Kidney (tissue), 22 donors: ENCODE measurements at places on chromosomes 16 and 17. TPM values are rescaled to one million over a fixed set of nuclear protein-coding genes. Genes with fewer than 3 reads are reported as not detected.

DNA sequence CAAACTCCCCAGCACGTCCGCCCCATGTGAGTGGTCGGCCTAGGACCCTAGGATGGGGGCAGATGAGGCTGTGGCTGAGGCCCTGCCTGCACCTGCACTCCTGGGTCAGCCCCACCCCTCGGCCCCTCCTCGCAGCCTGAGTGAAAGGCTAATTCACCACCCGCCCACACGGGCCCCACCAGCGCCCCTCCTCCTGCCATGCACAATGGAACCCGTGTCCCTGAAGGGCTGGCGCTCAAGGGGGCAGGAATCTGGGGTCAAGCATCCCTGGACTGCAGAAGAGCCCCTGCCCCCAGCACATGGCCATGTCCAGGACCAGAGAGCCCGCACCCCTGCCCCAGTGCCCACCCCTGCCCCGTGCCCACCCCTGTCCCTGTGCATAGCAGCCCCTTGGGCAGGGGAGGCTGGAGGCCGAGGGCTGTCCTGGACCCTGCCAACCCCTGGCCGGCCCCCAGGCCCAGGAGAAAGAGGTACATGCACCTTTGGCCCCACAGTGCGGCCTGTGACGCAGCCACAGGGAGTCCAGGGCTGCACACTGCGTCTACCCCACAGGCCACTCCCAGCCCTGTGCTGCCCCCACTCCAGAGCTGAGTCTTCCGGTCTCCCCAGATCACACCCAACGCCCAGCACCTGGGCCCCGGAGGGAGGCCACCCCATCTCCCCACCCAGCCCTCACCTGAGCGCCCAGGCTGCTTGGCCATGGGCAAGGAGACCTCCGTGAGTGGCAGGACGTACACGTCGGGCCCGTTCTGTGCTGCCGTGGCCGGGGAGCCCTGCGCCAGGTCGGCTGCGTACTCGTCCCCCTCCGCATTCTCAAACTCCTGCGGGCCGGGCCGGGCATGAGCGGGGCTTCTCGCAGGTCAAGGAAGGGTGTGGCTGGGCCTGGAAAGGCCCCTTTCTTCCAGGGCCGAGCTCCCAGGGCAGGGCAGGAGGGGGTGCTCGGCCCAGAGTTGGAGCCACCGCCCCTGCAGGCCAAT lies 34.6 kb upstream of the PVALEF start:
- DNase-seq: no peak

KRT28 gene
- not detected for total RNA-seq

GRCh38 chr16:88854306-88855111 lies 2.2 kb downstream of the GALNS start:
- DNase-seq: no peak

SLC5A10 gene
- 9.7 TPM for total RNA-seq

CLDN9 gene
- total RNA-seq: 0.60 TPM

MEIOC gene
- 0.28 TPM for total RNA-seq

DNA sequence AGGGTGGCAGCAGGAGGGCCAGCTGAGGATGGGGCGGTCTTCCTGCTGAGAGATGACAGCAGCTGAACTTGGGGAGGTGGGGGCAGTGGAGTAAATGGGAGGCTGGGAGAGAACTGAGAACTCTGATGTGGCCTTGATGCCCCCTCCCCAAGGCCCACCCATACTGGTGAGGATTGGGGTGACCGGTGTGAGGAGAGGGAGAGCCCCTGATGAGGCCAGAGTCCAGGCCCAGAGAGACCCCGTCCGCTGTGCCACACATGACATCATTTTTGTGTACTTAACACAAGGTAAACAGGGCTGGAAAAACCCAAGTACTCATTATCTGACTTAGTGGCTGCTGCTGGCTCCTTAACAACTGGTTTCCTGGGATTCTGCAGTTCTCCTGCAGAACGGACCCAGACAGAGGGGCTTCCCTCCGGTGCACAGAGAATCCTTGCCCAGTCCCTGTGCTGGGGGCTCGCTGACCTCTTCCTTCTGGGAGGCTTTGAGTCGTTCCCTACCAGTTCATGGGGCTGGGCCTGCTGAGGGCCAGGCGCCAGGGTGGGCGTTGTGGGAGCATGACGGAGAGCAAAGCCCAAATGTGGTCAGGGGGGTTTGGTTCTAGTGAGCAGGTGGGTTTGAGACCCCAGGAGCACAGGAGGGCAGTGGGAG lies 207.6 kb downstream of the RAB11FIP4 start:
- no peak for DNase-seq

RGS9 gene
- total RNA-seq: 4.2 TPM

DNA sequence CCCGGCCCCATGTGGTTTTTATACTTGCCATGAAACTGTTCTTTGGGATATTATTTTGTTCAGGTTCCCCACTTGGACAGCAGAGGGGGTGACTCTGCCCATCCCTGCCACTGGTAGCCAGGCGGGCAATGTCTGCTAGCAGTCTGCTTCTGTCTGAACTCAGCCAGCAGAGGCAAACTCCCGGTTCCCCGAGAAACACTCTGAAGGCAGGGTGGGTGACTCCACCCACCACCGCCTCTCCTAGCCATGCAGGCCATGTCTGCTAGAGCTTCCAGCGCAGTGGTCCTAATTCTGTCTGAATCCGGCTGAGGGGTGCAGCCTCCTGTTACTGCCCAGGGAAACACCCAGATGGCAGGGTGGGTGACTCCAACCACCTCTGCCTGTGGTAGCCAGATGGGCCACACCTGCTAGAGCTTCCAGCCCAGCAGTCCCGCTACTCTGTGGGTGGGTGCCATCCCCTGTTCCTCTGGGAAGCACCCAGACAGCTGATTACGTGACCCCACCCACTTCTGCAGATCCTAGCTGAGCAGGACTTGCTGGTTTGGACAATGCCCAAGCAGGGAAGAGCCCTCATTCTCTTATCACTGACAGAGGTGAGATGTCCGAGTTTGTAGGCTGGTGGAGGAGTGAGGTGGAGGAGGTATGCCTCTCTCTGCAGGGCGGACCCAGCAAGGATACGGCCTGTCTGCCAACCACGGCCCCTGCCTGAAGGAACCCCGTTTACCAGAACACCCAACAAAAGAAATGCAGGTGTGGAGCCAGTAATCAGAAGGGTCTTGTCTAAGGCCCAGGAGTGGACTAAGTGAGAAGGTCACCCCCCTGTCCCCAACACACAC lies 22.4 kb downstream of the NLRP1 start:
- no peak for DNase-seq

- no peak for DNase-seq
Observed at GRCh38 chr16:60214311-60214710, 1480.2 kb upstream of the GOT2 start.

DNA sequence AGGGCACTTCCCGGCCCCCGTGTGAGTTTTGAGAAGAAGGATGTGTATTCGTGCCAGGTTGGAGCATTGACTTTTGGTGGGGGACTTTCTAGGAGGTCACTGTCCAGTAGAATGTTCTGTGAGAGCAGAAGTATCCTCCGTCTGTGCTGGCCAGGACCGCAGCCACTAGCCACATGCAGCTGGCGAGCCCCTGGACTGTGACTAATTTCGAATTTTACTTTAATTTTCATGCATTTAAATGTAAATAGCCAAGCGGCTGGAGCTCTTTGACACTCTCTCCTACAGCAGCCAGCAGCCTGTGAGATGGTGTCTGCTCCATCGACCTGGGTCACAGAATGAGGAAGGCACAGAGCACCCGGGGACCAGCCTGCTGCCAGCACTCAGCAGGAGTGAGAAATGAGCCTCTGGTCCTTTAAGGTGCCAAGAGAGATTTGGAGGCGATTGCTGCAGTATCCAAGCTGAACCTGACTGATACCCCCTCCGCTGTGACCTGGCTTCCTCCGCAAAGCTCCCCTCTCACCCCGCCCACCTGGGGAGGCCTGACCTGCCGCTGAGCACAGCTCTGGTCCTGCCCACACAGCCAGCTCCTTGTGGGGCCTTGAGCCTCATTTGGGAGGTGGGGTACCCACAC lies 7.8 kb downstream of the ATP2A3 start:
- no peak for DNase-seq

DNA sequence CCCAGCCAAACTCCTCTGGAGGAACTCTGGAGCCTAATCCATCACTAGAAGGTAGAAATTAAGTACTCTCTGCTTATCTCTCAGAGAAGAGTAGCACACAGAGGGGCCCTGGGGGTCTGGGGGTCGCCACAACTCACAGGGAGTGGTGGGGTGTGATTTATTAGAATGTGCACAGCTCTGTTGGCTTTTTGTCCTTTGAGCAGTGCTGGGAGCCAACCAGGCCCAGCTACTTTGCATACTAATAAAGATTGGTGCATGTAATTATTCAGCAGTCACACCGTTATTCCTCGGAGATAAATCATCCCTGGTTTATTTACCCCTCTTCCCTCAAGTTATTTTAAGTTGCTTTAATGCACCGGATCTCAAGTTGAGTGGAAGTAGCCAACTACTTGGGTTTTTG lies 606.7 kb upstream of the EEF2KMT start:
- DNase-seq: no peak

GRCh38 chr16:259814-260253 lies 15.9 kb downstream of the RGS11 start:
- no peak for DNase-seq

DNA sequence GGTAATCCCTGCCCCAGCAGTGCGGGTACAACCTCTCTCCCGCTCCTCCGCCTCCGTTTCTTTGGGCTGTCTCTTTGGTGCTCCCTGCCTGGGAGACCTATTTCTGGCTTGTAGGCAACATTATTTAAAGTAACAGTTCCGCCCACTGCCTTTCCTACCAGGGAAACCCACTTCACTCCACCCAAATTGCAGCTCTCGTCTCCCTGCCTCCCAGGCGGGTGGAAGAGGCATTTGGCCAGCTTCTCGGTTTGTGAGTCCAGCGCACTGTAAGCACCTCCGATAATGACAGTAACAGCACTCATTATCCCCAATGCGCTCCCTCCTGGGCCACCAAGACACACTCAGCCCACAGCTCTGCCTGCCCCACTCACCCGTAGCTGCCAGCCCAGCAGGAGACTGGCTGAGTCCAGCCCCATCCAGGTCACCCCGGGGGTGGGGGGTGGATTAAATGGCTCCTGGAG lies 165.1 kb upstream of the CDC42EP4 start:
- DNase-seq: peak; percentile 63

GRCh38 chr17:1002771-1003555 lies 6.0 kb downstream of the TIMM22 start:
- no peak for DNase-seq

DNA sequence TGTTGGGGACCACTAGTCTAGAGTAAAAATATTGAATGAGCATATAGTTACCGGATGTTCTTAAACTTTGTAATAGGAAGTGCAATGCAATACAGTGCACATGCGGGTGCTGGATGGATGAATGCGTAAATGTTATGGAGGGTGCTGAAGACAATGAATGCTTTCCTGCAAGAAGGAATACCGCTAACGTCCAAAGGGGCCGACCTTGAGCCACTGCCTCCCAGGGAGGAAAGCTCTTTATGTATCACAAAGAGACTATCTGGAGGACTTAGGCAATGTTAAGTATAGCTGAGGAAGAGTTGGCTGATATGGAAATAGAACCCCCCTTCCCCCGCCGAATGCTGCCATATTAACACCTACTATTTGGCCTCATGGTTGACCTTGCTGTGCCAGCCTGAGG lies 27.5 kb upstream of the SHCBP1 start:
- DNase-seq: no peak

DNA sequence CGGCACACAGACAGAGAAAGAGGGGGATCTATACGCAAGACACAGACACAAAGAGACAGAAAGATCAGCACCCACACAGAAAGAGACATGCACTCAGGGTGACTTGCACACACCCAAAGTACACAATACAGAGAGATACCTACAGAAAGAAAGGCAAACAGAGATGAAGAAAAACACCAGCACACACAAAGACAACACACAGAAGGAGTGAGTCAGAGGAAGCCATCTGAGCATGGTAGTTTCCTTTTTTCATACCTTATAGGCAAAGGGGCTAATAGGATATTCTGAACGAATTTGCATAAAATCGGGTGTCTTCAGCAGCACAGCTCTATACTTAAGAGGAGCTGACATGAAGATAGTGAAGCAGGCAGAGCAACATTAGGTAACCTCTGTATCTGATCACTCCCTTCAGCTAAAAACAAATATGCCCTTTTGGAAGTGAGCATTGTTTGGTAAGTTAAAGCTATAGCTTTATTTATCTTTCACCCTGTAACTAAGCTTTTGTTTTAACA lies 198.6 kb downstream of the AATF start:
- DNase-seq: no peak

KRTAP4-4 gene
- not detected for total RNA-seq

CCDC78 gene
- total RNA-seq: 2.6 TPM

GRCh38 chr16:3819746-3820724 lies 60.5 kb downstream of the CREBBP start:
- no peak for DNase-seq

- no peak for DNase-seq
Observed at GRCh38 chr17:69350911-69351310, 24.0 kb upstream of the ABCA5 start.

DNA sequence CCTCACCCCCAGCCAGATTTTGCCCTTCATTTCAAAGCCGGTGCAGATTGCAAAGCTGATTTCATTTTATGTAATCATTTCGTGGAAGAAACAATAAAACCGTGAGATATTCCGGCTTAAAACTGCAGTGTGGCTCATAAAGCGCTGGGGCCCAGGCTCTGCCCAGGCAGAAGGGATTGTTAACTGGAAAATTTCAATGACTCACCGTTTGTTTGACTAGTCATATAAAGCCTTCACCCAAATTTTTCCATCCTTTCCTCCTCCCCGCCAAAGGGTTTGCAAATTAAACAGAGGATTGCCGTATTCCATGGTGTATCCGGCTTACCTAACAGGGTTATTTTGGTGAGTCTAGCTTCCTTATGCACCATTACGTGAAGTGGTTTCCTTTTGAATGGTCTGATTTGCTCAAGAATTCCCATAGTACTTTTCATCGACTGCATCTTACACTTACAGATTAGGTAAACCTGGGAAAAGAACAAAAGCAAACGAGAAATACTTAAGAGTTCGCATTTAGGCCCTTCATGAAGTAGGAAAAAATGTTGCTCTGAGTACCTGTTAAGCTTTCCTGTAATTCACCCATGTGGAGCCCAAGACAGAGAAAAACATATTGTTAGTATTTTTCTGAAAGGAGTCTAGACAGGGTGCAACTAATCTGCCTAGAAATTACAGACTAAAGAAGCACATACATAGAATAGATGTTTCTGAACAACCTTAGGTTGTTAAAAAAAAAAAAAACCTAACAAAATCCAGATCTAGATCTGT lies 949 bp upstream of the GSPT1 start:
- no peak for DNase-seq

- no peak for DNase-seq
Observed at GRCh38 chr16:152141-153128, at the start of gene HBZ. Gene HBZ, plus strand, starts transcription at chr16:152644. Its CDS starts 266 bp downstream, at chr16:152910.

GRCh38 chr17:69375229-69375628 lies 39.3 kb upstream of the MAP2K6 start:
- DNase-seq: no peak

ETV4 gene
- 6.8 TPM for total RNA-seq
